ENCODE measurements at places on chromosomes 11 and 22. TPM values are rescaled to one million over a fixed set of nuclear protein-coding genes. Genes with fewer than 3 reads are reported as not detected.

- no peaks in the 10 kb centered on the region for H3K36me3 ChIP-seq
- no peaks in the 10 kb centered on the region for H3K27me3 ChIP-seq
- no peaks in the 10 kb centered on the region for H3K4me1 ChIP-seq
- no peak for DNase-seq
Observed at GRCh38 chr11:128098781-128099180, 488.6 kb downstream of the ETS1 start.

- no peaks in the 10 kb centered on the region for H3K27me3 ChIP-seq
- DNase-seq, result no peak
- no peaks in the 10 kb centered on the region for H3K4me1 ChIP-seq
- H3K4me3 ChIP-seq, result no peak overlapping the region
Observed at GRCh38 chr11:68998390-68998911, 14.6 kb downstream of the MRGPRF start.

DNA sequence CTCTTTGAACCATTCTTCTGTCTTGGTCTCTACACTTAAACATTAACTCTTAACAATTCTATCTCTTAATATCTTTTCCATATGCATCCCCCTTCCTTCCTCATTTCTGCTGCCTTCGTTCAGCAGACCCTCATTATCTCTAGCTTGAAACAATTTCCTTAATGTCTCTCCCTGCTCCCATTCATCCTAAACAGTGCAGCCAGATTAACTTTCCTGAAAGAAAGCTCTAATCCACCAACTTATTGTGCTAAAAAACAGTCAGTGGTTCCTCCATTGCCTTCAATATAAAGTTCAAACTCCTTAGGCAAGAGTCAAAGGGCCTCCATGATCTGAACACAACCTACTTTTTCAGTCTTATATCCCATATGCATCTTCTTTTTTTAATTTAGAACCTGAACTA lies 42.5 kb downstream of the SOX6 start:
- no peaks in the 10 kb centered on the region for H3K36me3 ChIP-seq
- peaks cover 26% of the 10 kb centered on the region for H3K4me1 ChIP-seq
- peaks cover 11% of the 10 kb centered on the region for H3K27me3 ChIP-seq
- H3K27ac ChIP-seq, result peak overlapping the region; percentile 64

Gene PES1
- 54.4 TPM for total RNA-seq

Gene RAB38
- total RNA-seq, result 10.1 TPM

- H3K4me1 ChIP-seq, result peaks cover 22% of the 10 kb centered on the region
- no peak for DNase-seq
- H3K4me3 ChIP-seq, result no peak overlapping the region
- no peaks in the 10 kb centered on the region for H3K36me3 ChIP-seq
- no peak overlapping the region for H3K27ac ChIP-seq
Observed at GRCh38 chr11:121560236-121560635, 107.5 kb upstream of the SORL1-AS1 start.

Gene LRRC56
- total RNA-seq, result 1.4 TPM

DNA sequence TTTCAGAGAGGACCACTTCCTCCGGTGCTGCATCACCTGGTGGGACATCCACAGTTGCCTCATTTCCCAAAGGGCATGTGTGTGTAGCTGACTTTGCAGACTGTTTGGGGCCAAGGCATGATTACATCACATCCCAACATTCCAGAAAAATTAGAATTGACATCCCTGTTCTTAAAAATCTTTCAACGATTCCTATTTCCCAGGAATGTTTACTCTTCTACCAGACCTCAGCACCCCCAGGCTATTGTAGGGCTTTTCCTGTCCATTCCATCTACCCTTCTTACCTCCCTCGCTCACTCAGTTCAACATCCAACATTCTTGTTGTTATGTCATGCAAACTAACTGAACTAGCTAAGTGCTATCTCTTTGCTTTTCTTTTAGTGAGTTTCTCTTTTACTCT lies 37.3 kb downstream of the PIWIL4 start:
- H3K4me3 ChIP-seq, result no peak overlapping the region
- no peaks in the 10 kb centered on the region for H3K4me1 ChIP-seq
- no peak for DNase-seq
